HuH-7.5 (cell line): ENCODE measurements at places on chromosomes 3 and 15.
A peak's percentile ranks its signal among the peaks of the same experiment; 100 is the strongest.

GRCh38 chr15:43199945-43200488 is 14.8 kb downstream of the CCNDBP1 start:
- DNase-seq, result no peak

- DNase-seq, result no peak
Measured at GRCh38 chr3:133699467-133699866, 37.7 kb upstream of the TOPBP1 start.

GRCh38 chr3:190014940-190015339 is 105.8 kb downstream of the P3H2 start:
- DNase-seq, result no peak

DNA sequence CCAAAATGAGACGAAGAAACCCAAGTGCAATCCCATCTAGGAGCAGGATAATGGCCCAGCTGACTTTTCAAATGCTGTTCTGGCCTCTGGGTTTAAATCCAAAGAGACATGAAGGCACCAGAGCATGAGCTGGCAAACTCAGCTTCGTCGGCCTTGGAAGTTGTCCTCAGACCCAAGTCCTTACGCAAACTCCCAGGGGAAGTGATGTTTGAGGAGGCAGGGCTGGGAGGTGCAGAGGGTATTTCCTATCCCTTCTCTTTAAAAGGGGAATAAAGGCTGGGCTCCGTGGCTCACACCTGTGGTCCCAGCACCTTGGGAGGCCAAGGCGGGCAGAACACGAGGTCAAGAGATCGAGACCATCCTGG is 68.9 kb upstream of the HERC1 start:
- DNase-seq, result no peak

DNA sequence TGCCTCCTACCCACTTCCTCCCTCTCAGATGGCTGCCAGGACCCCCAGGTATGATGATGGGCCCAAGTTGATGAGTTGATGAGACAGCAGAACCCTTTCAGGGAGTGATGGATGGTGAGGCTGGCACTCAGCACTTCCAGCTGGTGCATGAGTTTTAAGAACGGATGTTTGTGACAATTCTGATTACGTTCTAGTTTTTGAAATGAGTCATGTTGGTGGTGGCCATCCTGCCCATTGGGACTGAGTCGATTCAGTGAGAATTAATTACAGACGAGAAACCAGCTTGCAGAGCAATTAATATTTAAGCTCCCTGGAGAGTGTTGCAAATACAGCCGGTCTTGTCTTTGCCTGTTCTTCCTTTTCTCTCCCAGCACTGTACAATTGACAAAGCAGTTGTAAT is 56.9 kb upstream of the NR2C2 start:
- DNase-seq, result no peak

- DNase-seq, result no peak
Measured at GRCh38 chr15:58947179-58947578, 13.7 kb upstream of the SLTM start.

- no peak for DNase-seq
Measured at GRCh38 chr15:39041979-39042495, 477.4 kb upstream of the RASGRP1 start.

DNA sequence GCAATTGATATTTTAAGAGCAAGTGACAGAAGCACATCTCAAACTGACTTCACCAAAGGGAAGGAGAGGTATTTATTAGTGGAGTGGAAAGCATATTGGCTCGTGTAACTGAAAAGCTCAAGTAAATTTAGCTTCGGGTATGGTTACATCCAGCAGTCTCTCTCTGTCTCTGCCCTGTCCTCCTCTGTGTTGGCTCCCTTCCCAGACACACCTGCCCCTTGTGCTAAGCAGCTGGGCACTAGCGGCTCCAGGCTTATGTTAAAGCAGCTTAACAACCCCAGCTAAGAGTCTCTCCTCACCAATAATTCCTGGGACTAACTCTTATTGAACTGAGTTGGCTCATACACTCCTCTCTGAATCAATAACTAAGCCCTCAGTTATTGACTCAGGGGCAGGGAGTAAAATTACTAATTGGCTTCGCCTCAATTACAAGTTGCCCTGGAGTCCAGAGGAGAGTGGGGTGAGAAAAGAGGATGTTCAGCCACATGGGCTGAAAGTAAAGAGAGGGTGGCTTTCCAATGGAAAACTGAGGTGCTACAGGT is 12.8 kb upstream of the SH3BP5 start:
- DNase-seq, result no peak

GRCh38 chr3:143771258-143771657 is 77.0 kb downstream of the SLC9A9 start:
- no peak for DNase-seq

- DNase-seq, result no peak
Measured at GRCh38 chr3:87550892-87551291, 274.5 kb upstream of the POU1F1 start.

DNA sequence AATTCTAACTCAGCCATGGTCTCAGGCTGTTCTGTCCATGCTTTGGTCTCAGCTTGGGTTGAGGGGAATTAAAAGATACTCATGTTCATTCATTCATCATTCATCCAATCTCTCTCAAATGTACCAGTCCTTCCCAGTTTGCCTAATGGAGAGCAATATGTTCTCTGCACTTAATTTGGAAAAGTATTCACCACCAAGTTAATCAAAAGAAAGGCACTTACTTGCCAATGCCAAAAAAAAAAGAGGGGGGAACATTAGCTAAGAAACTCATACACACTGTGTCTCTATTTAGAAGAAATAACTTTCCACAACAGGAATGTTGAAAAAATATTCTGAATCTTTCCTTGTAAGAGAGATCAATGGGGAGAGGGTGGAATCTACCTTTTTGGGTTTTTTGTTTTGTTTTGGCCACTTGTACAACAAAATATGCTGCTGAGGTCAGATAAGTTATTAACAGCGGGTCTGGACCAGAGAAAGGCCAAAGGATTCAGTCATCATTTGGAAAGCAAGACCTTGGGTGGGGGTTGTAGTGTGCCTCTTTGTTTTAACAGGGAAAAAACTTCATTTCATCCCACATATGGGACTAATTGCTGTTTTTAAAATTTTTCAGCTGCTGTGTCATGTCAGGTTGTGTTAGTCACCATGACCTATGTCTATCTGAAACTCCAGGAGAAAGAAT is 152.3 kb downstream of the FBN1 start:
- DNase-seq, result no peak

- no peak for DNase-seq
Measured at GRCh38 chr15:64888336-64888735, 23.4 kb upstream of the ANKDD1A start.

- no peak for DNase-seq
Measured at GRCh38 chr3:43632269-43632733, 10.5 kb upstream of the ANO10 start.

DNA sequence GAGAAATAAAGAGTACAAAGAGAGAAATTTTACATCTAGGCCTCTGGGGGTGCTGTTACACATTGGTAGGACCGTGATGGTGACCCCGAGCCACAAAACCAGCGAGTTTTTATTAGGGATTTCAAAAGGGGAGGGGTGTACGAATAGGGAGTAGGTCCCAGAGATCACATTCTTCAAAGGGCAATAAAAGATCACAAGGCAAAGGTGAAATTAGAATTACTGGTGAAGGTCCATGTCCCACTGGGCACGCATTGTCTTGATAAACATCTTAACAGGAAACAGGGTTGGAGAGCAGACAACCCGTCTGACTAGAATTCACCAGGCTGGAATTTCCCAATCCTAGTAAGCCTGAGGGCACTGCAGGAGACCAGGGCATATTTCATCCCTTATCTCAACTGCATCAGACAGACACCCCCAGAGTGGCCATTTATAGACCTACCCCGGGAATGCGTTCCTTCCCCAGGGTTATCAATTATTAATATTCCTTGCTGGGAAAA is 4.3 kb downstream of the IRAK2 start:
- DNase-seq, result no peak

DNA sequence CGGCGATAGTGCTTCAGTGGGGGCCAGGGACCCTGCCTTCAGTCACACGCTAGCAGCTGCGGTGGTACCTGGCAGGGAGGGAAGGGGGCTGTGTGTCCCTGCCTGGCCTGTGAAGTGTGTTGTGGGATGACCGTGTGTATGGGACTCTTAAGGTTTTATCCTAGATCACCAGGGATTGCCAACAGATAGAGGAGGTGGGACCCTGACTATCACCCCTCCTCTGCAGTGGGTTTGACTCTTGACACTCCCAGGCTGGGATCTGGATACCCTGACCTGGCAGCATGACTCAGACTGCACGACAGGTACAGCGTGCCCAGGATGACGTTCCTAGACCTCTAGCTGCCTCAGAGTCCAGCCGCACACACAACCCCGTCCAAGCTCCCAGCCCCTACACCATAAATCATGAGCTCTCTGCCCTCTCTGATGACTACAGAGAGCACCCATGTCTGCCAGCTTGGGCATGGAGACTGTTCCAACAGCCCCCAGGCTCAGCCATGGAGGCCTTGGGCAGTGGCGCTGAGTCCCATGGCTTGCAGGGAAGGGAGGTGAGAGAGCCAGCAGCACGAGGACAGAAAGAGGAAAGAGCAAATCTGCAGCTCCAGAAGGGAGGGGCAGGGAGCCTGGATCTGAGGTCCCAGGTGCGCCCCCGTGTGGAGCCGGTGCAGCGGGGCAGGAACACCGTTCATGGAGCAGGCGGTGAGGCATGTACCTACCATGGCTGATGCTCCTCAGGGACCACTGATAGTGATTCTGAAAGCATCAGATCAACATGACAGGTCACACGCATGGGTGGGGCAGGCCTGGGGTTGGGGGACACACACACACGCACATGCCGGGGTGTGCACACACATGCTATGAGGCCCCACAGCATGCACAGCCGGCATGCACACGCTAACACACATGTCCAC is 71.0 kb downstream of the ADAMTS7 start:
- peak; percentile 68 for DNase-seq

GRCh38 chr15:78915341-78916087 is 29.3 kb downstream of the CTSH start:
- no peak for DNase-seq

DNA sequence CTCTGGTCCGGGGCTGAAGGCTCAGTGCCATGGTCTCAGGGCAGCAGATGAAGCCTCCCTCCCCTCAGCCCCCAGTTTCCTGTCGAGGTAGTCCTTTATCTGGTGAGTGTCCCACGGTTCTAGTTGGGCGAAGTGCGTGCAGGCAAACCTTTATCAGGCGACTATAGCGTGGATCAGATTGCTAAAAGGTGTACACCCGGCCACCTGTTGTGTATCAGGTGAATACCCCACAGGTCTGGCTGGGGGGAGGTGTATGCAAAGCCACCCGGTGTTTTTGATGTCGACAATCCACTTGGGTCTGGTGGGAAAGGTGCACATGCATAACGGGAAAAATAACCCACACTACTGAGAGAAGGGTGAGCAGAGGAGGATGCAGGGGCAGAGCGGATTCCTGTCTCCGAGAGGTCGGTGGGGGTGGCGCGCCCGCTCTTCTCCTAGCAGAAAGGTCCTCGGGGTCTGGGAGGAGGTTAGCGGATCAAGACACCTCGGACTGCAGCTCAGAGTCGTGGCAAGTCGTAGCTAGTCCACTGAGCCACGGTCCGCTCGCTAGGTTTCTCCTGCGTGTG is 507 bp downstream of the SLC12A6 start:
- no peak for DNase-seq

GRCh38 chr3:130516645-130517512 is at the start of gene COL6A6:
TSS of gene COL6A6 (plus strand) at chr3:130517177. CDS start at chr3:130560365, 43,188 bp downstream.
- no peak for DNase-seq

DNA sequence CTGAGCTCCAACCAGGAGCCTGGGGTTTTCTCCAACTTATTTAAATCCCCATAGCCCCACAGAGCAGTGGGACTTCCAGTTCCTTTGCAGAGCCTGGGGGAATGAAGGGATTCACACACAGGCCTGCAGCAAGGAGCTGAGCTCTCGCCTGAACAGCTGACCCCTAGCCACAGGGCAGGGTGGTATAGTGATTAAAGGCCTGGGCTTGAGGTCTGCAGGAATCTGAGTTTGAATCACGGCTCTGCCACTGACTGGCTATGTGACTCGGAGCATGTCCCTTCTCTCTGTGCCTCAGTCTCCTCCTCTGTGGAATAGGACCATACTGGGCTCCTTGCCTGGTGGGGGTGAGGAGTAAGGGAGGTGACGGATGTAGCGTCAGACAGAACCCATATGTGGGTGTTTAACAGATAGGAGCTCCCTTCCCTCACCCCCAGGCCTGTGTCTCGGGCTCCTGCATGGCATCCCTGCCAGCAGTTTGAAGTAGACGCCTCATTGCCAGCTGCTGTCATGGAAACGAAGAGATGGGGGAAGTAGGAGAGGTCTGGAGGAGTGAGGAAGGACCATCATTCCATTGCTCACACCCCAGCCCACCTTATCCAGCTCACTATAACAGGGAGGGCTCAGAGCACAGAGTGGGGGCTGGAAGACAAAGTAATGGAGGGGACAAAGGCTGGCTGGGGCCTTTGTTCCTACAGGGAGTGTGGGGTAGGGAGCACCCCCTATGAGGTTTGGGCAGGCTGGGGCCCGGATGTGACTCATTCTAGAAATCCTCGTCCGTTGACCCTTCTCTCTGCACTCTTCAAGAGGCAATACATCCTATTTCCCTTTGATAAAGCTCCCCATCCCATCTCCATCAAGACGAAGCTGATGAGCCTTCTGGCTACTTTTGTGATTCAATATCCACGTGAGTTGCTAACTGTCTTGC is 14.8 kb downstream of the HRH1 start:
- DNase-seq, result no peak

DNA sequence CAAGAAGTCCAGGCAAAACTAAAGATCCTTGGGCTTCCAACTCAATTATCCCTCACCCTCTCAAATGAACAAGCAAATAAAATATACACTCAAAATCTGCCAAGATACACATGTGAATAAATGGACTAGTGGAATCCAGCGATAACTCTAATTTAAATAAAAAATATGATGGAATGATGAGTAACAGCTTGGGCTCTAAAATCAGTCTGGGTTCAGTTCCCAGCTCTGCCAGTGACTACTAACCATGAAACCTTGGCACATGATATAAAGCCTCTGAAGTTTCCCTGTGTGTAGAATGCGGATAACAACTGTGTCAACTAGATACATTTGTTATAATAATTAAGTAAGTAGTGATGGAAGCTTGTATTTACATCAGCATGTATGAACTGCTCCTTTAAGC is 81.3 kb downstream of the CADPS start:
- no peak for DNase-seq

GRCh38 chr3:149004622-149005021 is 13.3 kb downstream of the GYG1 start:
- no peak for DNase-seq

- no peak for DNase-seq
Measured at GRCh38 chr3:43542328-43543043, 79.3 kb downstream of the ANO10 start.

DNA sequence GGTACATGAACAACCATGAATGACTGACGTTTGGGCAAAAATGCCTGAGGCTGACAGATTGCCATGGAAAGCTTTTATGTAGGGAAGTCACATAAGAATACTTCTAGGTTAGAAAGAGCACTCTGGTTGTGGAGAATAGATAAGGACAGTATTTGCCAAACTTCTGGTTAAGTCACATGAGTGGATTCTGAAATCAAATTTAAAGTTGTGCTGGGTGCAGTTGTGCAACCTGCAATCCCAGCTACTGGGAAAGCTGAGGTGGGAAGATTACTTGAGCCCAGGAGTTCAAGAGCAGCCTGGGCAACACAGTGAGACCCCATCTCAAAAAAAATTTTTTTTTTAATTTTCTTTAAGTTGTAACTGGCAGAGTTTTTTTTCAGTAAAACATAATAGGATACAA is 7.2 kb upstream of the ZNF148 start:
- no peak for DNase-seq
